Hepatic stellate cell (primary cell): ENCODE measurements at places on chromosomes 5 and 9.
A peak's percentile ranks its signal among the peaks of the same experiment; 100 is the strongest.

- DNase-seq: no peak
Observed at GRCh38 chr5:89421035-89421434, 538.1 kb upstream of the MEF2C start.

GRCh38 chr9:137919649-137920141 lies 42.1 kb downstream of the CACNA1B start:
- no peak for DNase-seq

- peak; percentile 29 for DNase-seq
Observed at GRCh38 chr5:142014911-142015584, 2.2 kb upstream of the GNPDA1 start.

GRCh38 chr9:126695701-126696400 lies 82.1 kb downstream of the LMX1B start:
- no peak for DNase-seq

- no peak for DNase-seq
Observed at GRCh38 chr5:2433086-2433485, 318.4 kb downstream of the IRX2 start.

DNA sequence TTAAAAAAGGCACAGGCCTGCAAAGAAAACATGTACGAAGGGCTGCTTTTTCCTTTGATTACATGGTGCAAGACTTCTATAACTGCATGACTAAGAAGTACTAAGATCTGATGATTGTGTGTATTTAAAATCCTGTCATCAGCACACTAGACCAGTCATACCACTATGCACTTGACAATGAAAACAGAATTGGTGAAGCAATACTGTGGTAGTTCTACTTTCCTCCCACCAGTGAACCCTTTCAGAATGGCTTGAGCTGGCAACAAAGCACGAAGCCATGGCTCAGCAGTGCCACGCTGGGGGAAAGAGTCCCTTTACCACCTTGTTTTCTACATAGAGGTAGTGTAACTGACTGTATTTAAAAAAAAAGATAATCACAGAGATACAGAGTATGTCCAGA lies 49.0 kb upstream of the POU5F2 start:
- DNase-seq: peak; percentile 17

GRCh38 chr5:76737846-76738245 lies 21.9 kb downstream of the F2R start:
- DNase-seq: no peak

DNA sequence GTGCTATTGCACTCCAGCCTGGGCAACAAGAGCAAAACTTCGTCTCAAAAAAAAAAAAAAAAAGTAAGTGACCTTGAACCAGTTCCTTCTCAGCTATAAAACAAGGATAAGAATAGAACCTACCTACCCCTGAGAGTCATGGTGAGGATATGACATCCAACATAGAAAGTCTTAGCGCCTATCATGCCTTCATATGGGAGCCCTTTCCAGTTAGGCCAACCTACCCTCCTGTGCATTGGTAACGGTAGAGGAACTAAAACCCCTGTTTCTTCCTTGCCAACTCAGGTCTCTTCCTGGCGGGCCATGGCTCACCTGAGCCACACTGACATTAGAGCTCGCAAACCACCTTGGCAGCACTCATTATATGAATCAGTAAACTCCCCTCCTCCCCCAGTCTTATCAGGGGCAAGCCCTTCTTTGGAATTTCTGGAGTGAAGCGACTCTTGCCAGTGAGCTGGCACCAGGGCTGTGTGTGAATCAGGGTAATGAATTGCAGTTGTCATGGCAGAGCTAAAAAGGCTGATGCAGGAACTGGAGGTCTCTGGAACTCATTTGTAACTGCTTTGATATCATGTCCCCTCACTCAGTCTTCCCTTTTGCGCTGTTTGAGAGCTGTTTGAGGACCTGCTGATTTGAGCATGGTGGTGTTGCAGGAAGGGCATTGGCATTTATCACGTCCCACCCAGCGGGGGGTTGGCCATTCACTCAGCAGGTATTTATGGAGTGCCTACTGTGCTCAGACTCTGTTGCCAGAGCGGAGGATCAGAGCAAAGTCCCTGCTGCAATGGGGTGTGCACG lies 10.3 kb downstream of the WWC1 start:
- DNase-seq: no peak

DNA sequence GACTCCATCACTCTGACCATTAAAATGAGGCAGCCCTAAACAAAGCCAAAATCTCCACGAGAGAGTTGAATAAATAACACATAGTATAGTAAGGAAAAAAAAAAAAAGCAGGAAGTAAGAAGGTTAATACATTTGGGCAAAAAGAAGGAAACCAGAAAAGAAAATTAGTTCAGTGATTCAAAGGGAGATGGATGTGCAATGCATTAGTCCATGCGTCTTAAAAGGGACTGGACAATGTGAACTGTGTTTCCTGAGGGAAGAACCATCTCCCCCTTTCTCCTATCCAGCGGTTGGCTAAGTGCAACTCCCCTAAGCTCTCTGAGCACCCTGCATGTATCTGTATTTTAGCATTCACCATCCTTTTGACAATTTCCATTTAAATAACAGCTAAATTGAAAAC lies 1.4 kb downstream of the ANKRA2 start:
- no peak for DNase-seq

DNA sequence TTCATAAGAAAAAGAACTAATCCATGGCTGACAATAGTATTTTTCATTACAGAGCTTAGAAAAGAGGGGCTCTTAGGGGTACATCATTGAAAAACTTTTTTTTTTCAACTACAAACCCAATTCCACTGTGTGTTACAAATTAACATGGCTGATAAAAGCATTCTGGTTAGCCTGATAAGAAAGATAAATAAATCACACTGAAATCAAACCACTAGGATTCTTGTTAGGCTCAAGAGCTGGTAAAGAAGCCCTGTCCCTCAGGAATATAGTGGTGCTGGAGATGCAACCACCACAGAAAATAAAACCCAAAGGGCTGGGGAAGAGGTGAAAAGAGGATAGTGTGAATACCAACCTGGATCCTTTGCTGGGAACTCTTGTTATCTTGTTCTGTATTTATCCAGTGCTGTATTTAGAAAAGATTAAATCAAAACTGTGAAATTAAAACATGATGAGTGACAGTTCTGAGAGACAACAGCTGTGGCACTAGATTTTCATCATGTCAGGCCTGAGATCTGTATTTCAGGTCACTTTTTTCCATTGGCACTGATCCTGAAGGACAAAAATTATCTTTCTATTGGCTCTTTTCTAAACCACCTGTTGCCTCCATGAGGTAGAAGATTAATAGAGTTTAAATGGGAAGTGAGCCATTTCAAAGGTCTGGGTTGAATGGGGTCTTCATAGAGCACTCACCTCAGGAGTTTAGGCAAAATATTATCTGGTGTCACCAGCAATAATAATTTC lies 118.6 kb downstream of the ARRDC3 start:
- no peak for DNase-seq

DNA sequence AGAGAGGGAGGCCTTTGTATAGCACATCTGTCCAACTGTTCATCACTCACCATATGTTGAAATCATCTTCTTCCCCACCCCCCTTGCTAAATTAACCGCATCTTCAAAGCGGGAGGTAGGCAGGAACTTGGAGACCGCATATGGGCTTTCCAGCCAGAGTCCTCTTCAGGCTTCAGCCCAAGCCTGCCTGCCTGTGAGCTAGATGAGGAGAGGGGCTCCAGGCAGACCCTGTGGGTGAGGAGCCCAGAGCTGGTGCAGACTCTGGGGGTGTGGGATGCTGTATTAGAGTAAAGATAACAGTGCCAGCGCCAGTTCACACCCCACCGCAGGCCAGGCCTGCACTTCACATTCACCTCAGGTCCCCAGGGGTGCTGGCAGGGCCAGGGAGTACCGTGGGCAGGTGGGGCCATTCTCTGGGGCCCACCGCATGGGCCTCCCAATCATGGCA lies 16.2 kb downstream of the PRRC2B start:
- no peak for DNase-seq

GRCh38 chr9:135035781-135036760 lies 51.4 kb upstream of the OLFM1 start:
- no peak for DNase-seq

- no peak for DNase-seq
Observed at GRCh38 chr9:70438341-70438928, 24.0 kb upstream of the KLF9 start.

DNA sequence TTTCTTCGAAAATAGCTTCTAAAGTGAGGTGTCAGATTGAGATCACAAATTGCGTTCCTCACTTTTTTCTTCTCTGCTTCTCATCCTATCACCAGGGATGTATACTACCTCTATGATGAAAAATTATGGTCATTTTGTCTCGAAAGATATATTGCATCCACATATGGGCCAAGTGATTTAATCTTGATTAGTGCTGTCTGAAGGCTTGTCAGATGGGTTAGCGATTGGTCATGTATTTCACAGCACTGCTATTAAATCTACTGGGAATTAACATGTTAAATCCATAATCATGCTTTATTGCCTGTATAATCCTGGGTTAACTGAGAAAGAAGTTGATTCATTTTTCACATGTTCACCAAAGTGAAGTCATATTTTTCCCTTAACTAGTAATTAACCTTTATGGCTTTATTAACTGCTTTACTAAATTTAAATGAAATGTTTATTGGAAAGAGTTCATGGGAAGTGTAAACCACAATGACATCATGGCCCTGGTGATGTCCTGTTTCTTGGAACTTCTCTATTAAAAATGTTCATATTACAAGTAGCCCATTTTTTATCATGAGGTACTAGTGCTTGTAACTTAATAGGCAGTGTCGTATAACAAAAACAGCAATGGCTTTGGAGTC lies 193.3 kb downstream of the SMC2 start:
- no peak for DNase-seq

DNA sequence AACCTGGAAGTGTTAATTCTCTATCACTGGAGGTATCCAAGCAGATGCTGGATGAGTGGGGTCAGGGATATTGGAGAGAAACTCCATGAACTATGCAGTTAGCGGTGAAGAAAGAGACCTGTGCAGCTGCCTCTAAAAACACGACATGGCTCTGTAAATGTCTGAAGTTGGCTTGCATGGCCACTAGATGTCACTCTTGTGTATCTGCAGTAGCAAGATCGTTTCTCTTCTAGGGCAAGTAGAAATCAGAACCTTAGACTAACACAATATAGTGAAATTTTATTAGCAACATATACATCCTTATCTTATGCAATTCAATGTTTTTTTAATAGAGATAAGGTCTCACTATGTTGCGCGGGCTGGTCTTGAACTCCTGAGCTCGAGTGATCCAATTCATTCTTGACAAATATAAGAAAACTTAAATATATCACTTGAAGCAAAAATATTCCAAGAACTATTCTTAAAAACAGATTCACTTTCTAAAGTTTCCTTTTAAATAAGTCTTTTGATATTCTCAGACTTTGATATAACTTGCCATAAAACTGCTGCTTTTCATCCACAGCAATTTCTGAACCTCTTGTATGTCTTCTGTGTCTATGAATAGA lies 2.9 kb downstream of the OR2S2 start:
- DNase-seq: peak; percentile 49

DNA sequence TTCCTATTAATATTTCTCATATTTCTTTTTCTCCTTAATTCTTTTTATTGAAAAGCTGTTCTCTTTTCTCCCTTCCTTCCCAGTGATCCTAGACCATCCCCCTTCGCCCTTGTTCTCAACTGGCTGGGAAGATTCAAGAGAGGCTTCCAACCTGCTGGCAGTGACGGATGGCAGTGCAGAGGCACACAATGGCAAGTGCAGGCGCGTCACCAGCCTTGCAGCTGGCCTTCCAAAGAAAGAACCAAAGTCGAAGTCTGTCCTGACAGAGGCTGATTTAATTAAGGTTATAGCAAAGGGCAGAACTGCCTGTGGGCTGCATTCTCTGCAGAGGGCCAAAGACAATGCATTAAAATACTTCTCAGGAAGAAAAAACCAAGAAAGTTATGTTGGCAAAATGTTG lies 7.4 kb downstream of the CEMIP2 start:
- DNase-seq: no peak

- no peak for DNase-seq
Observed at GRCh38 chr5:59847586-59847985, 45.9 kb downstream of the PDE4D start.

GRCh38 chr5:55149308-55149795 lies 10.6 kb upstream of the GPX8 start:
- DNase-seq: no peak

DNA sequence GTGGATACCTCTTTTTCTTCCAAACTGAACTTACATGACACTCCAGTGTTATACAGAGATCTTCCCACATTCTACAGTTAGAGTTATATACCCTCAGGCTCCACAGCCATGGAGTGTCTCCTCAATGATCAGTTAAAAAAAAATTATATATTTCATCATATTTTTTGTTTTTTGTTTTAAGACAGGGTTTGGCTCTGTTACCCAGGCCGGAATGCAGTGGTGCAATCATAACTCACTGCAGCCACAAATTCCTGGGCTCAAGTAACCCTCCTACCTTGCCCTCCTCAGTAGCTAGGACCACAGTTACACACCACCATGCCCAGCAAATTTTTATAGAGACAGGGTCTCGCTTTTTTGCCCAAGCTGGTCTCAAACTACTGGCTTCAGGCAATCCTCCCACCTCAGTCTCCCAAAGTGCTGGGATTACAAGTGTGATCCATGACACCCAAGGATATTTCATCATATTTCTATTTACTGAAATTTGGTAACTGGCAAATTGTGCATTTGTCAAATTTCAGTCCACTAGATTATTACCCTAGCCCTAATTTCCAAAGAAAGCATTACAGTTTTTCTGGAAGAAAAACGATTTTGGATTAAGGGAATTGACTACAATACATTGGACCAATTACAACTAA lies 18.1 kb upstream of the SCAI start:
- no peak for DNase-seq

GRCh38 chr9:129316281-129317030 lies 138.4 kb upstream of the IER5L start:
- DNase-seq: no peak

DNA sequence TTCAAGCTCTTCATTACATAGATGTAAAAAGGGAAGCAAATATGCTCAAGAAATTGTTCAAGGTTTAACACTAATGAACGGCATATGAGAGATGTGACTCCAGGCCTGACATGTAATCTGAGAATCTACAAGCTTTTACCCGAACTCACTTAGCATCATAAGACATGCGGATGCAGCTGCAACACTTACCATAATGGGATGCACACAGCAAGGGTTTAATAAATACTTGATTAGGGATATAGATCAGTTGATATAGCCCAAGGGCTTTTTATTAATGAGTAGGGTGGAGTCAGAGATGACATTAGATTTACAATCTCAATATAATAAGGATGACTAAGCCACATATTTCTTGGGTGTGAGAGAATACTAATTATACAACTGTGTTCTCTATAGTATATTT lies 2215.5 kb downstream of the MAT2B start:
- no peak for DNase-seq

DNA sequence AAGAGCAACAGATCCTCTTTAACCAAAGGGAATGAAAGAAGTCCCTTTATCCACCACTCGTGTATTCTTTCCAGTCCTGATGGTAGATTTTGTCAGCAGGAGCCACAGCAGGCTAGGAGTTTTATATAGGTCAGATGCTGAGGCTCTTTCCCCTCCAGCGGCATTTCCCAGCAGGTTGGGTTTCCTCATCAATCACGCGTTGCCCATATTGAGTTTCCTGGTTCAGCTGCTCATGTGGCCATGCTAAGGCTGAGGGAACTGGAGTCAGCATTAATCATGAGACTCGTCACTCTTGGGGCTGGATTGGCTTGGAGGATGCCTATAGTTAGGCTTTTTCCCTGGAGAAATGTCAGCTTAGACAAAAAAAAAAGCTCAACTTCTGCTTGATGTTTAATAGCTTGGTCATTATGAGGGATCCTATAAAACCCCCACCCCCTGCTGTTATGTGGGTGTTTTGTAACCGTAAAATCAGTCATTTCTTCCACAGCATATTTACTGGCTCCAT lies 193.4 kb upstream of the GAS1 start:
- no peak for DNase-seq

GRCh38 chr9:128341435-128341849 lies 1.1 kb downstream of the SLC27A4 start:
- peak; percentile 82 for DNase-seq
